Stimulated activated CD8-positive, alpha-beta memory T cell treated with anti-CD3 and anti-CD28 coated beads, Interleukin-4, amount 100 ng/mL, for 1 hour (primary cell): ENCODE measurements at places on chromosomes 3 and 15.

GRCh38 chr3:34382859-34383258 is 584.4 kb downstream of the PDCD6IP start:
- no peak for DNase-seq

GRCh38 chr3:188745031-188745430 is 426.7 kb upstream of the TPRG1 start:
- no peak for DNase-seq

DNA sequence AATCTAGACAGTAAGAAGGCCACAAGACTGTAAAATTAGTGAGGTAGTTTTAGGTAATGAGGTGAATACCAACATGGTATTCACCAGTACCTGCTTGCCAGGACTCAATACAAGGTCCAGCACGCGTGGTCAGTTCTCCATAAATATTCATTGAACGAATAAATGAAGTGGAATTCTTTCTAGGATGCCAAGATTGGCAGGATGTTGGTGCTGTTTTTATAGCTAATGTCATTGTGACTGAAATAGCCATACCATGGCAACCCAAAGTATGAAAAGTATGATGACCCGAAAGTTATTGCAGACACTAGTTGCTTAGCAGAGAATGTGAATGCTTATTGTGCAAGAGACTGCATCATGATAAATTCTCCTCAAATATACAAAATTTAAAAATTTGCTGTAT is 307.2 kb downstream of the KCNH8 start:
- no peak for DNase-seq

GRCh38 chr3:141262308-141262705 is 30.7 kb downstream of the PXYLP1 start:
- no peak for DNase-seq

GRCh38 chr3:83460052-83460451 is 1498.7 kb upstream of the CADM2 start:
- DNase-seq, result no peak

- no peak for DNase-seq
These were observed 17.9 kb downstream of the FBLN2 start for GRCh38 chr3:13566769-13567310.

DNA sequence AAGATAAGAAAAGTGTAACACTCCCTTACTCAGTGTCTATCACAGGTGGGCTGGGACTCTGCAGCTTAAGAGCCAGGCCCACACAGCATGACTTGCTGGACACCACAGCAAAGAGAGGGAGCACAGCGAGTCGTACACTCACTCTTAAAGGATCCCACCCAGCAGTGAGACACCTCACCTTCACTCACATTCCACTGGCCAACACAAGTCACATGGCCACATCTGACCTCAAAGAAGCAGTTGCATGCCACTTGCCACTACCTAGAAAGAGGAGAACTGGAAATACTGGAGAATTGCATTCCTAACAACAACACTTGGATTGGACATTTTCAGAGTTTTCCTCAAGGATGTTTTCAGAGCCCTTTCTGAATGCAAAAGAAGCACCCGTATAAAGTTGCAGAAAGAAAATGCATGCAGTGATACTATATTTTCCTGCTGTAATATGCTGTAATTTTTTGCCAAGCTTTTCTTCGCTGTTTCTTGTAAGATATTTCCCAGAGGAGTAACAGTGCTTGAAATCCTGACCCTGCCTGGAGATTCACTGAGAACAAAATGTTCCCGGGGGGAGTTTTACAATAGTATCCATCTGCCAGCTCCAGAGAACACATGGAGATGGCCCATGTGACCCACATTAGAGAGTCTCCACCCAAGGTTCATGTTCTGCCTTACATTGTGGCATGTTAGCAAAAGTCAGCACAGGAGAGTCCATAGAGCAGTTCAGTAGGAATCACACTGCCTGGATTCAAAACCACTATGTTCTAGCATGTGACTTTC is 42.2 kb downstream of the TRIM42 start:
- no peak for DNase-seq

DNA sequence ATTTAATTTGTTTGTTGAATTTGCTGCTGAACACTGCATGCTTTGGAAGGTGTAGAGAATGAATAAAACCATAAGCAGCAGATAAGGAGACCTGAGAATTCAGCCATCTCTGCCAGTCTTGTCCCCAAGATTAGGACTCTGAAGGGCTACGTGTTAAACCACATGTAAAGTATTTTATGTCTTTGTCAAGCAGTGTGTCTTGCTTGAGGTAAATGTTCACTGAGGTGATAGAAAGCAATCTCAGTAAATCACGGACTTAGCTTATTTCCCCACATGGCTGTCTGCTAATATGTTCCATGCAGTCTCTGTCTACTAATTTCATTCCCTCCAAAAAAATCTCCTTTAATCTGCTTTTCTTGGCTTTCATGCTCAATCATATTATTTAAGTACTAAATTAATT is 467.1 kb downstream of the RAP2B start:
- no peak for DNase-seq

DNA sequence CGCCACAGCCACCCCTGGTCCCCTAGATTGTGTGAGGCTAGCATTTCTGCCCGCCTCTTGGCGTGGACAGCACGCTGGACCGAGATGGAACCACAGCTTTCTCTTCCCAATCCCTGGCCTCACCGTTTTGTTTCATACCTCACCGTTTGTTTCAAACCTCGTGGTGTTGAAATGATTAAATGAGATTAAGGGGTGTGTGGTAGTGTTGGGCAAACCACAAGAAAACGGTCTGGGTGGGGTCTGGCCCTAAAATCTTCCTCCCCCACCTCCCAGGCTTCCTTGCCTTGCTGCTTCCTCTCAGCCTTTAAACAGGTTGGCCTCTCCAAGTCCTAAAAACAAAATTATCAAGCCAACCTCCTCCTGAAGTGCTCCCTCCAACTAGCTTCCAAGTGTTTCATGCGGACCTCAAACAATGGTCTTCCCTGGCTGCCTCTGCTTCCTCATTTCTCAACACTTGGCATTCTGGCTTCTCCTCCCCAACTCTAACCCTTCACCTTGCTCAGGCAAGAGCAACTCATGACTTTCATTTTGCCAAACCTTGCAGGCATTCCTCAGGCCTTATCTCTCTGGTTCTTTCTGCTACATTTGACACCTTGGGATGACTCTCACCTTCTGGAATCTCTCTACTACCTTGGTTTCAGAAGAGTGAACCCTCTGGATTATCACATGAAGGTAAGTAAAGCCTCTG is 1.4 kb upstream of the ATP13A3 start:
- DNase-seq, result no peak

GRCh38 chr15:71549091-71549490 is 261.3 kb upstream of the NR2E3 start:
- no peak for DNase-seq

- no peak for DNase-seq
These were observed 284.9 kb downstream of the TLE3 start for GRCh38 chr15:69812861-69813261.

DNA sequence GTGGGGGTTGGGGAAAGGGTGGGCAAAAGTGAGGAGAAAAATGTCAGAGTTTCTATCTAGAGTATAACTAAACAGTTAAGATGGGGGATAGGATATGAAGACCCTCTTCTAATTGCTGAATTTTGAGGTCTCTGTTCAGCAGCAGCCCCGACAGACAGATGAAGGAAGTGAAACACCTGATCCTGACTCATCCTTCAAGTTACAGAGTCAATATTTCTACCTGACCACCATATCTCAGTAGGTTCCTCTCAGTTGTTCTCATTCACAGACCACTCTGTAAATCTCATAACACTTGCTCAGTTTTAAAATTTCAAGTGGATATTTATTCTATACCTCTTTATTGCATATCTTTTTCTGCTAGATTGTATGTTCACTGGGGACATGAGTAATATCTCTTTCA is 69.5 kb downstream of the CCDC54 start:
- no peak for DNase-seq

GRCh38 chr15:61088675-61089074 is 140.4 kb downstream of the RORA start:
- no peak for DNase-seq

GRCh38 chr15:59557581-59557980 is 54.0 kb upstream of the GCNT3 start:
- DNase-seq, result no peak

- DNase-seq, result no peak
These were observed 243.6 kb upstream of the ICE2 start for GRCh38 chr15:60722328-60723112.

DNA sequence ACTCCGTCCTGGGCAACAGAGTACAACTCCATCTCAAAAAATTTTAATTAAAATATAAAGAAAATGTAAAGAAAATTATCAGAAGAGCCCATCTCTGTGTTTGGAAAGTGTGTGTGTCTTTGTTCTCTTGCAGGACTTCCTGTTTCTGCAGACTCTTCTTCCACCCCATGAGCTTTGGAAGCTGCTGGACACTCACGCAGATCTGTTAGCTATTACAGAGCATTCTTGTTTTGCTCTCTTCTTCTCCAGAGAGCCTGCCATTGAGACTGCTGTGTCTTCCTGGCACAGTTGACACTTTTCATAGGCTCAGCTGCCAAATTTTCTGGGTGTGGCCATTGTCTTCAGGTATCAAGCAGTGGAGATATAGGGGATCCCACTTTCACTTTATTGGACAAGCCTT is 6.0 kb upstream of the CCR8 start:
- no peak for DNase-seq

GRCh38 chr3:13197281-13197680 is 124.1 kb upstream of the IQSEC1 start:
- no peak for DNase-seq

- no peak for DNase-seq
These were observed 45.9 kb downstream of the CMSS1 start for GRCh38 chr3:99863588-99863987.

DNA sequence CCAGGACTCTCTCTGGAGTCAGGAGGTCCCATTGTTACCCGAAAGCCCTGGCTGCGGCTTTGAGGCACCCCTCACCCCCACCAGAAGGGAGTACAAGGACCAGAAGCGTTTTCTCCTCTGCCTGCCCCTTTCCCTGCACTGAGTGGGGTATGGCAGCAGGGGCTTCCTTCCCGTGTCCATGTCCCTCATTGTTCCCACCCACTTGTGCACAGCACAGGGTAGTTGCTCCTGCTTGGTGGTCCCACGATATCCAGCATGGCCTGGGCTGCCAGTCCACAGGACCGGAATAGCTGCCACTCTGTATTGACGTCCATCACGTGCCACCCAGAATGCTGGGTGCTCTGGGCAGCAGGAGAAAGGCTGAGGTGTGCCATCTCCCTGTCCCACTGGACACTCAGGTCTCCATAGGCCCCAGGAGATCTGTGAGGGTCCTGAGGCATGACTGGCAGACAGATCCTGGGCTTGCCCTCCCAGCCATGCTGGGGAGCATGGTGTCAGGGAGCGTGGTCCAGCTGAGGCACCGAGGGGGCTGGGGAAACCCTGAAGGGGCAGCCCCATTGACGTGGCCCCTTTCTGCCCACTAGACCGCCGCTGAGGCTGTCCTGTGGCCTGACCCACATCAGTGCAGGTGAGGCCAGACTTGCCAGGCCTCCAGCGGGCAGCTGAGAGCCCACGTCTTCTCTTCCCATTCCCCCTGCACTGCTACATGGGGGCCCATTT is 45.3 kb upstream of the SEC22A start:
- no peak for DNase-seq

GRCh38 chr3:128995737-128996136 is 1.9 kb upstream of the CFAP92 start:
- no peak for DNase-seq

- no peak for DNase-seq
These were observed 46.3 kb upstream of the C2CD4B start for GRCh38 chr15:62211348-62211747.

DNA sequence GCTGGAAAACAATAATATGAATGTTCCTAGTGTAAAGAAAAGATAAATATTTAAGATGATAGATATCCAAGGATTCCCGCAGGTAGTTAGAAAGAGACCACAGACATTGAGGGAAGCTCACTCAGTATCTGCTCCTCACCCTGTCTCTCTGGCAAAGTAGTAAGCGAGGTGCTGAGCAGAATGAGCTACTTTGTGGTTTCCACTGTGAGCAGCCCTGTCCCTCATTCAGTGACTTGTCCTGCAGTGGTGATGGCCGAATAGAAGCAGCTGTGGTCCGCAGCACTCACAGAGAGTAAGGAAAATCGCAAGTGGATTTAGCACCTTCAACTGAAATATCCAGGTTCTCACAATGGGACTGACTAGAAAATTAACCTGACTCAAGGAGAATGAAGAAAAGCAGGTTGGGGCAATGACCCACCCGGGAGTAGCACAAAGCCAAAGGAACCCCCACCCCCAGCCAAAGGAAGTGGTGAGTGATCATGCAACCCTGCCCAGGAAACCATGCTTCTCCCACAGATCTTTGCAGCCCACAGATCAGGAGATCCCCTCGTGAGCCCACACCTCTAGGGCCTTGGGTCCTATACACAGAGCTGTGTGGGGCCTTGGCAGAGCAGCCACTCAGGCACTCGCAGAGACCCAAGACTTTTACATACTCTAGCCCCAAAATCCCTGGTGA is 21.8 kb upstream of the SLC25A38 start:
- DNase-seq, result no peak

- DNase-seq, result no peak
These were observed 73.0 kb downstream of the HCN4 start for GRCh38 chr15:73295630-73296286.

DNA sequence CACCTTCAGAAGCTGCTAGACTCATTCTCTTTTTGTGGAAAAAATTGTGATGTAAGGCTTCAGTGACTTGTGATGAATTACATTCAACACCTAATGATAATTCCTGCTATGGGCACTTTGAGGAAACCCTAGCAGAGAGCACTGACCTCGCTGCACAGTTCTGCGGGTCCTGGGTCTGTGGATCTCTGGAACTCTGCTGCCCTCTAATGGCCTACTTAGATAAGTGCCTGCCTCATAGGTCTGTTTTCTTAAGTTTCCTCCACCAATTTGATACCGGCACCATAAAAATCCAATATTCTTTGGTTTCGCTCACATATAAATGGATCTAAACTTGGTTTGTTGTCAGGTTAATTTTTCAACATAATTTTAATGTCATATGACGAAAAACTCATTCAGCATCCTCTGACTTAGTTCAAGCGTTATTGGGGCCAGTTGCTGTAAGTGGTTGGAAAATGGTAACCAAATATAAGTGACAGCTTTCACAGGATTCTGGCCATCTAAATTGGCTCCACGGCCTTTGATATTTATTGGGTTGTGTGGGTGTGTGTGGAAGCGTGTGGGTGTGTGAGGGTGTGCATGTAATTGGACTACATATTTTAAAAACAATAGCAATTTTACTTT is 10.4 kb downstream of the SLITRK3 start:
- DNase-seq, result no peak

DNA sequence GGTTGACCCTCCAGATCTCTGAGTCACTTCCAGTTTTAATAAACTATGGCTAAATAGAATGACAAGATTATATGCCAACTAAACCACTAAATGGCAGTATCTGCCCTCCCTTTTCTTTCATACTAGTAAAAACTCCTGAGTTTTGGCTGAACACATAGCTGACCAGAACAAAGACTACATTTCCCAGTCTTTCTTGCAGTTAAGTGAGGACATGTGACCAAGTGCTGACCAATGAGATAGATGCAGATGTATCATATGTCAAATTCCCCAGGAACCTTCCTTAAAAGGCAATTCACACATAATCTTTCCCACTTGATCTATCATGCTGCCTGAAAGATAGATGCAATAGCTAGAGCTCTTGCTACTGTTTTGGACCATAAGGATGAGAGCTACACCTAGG is 191.3 kb downstream of the SHOX2 start:
- DNase-seq, result no peak

- no peak for DNase-seq
These were observed 80.8 kb upstream of the GPR149 start for GRCh38 chr3:154510780-154511179.
